Fibroblast of lung (primary cell): ENCODE measurements at places on chromosomes 16 and 17.

- no peak for DNase-seq
Measured at GRCh38 chr17:10420811-10421210, 939 bp downstream of the MYH8 start.

DNA sequence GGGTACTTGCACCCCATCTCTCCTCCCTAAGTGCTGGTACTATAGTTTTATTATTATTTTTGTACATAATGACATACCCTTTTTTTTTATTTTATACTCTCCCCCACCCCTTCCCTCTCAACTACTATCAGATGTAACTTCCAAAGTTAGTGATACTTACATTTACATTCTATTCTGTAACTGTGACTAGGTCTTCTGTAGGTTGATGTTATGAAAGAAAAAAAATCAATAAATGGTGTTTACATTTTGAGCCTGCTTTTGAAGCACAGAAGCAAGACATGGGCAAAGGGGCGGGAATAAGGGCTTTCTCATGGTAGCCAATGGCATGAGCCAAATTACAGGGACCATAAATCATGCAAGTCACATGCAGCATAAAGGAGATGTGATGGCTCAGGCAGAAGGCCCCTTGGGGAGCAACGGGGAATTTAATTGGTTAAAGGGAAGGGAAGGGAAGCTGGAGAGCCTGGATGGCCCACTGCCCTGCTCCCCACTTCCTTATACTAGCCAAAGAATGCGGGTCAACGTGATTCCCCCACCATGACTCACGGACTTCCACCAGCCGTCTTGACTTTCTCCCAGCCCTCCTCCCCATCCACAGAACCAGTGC lies 2.4 kb upstream of the ACSF2 start:
- peak; percentile 93 for DNase-seq

- DNase-seq = no peak
Measured at GRCh38 chr16:87554754-87555427, 47.4 kb upstream of the JPH3 start.

DNA sequence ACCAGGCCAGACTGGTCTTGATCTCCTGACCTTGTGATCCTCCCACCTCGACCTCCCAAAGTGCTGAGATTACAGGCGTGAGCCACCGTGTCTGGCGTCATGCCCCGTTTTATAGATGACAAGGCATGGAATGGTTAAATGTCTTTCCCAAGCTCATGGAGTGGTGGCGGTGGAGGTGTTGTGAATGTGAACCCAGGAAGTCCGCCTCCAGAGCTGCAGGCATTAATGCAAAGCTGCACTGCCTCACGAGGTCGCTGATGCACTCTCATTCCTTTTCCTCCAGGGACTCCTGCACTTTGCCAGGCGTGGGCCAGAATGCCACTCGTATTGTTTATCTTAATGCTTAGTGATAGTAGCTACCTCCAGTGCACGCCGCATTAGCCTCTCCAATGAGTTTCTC lies 149.6 kb downstream of the WWOX start:
- no peak for DNase-seq

DNA sequence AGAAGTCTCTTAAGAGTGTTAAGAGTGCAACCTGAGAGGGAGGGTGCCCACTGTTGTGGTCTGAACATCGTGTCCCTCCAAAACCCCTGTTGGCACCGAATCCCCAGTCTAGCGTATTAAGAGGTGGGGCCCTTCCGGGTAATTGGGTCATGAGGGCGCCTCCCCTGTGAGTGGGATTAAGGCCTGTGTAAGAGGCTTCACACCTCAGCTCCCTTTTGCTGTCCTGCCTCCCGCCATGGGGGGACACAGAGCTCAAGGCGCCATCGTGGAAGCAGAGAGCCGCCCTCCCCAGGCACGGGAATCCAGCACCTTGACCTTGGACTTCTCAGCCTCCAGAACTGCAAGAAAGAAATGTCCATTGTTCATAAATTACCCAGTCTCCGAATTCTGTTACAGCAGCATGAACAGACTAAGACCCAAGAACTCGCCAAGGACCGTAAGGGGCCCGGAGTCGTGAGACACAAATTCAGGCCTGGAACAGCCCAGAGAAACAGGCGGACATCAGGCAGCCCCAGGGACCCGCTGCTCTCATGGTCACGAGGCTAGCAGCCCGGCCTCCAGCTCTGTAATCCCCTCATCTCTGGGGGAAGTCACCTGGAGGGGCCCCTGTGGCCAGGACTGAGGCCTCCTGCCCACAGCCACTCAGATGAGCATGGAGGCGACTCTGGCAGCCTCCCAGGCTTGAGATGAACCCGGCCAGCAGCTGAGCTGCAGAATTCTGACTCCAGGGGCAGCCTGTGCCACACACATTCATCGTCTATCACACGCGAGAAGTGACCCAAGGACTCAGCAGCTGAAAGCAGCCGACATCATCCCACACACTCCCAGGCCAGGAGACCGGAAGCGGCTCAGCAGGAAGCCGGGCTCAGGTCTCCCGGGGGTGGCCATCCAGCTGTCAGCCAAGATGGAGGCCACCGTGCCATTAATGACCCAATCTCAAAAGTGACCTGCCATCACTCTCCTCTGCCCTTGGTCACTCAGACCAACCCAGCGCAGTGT lies 12.8 kb upstream of the CHMP6 start:
- no peak for DNase-seq

DNA sequence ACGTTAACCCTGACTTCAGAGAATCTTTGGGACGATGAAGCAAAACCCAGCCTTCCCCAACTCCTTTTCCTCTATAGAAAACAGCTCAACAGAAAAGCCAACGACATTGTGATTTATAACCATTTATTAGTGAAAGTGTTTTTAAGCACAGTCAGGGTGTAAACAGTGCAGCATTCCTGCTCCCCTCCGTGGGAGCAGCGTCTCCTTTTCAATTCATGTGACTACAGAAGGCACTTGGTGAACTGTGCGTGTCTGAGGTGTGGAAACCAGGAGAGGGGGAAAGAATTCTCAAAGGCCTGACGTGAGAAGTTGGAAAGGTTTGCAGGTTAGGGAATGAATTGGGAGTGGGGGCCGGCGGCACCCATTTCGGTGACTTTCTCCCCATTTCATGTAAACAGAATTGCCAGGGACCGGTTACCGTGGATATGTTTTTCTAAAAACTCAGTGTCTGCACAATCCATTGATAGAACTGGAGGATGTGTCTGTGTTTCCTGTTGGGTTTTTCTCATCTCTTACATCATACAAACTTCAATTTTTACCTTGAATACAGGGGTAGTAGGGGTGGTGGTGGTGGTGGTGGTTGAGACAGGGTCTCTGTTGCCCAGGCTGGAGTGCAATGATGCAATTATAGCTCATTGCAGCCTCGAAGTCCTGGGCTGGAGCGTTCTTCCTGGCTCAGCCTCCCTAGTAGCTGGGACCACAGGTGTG lies 53.1 kb downstream of the NDE1 start:
- DNase-seq = no peak

DNA sequence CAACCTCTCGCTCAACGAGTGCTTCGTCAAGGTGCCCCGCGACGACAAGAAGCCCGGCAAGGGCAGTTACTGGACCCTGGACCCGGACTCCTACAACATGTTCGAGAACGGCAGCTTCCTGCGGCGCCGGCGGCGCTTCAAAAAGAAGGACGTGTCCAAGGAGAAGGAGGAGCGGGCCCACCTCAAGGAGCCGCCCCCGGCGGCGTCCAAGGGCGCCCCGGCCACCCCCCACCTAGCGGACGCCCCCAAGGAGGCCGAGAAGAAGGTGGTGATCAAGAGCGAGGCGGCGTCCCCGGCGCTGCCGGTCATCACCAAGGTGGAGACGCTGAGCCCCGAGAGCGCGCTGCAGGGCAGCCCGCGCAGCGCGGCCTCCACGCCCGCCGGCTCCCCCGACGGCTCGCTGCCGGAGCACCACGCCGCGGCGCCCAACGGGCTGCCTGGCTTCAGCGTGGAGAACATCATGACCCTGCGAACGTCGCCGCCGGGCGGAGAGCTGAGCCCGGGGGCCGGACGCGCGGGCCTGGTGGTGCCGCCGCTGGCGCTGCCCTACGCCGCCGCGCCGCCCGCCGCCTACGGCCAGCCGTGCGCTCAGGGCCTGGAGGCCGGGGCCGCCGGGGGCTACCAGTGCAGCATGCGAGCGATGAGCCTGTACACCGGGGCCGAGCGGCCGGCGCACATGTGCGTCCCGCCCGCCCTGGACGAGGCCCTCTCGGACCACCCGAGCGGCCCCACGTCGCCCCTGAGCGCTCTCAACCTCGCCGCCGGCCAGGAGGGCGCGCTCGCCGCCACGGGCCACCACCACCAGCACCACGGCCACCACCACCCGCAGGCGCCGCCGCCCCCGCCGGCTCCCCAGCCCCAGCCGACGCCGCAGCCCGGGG lies 1.3 kb downstream of the FOXC2 start:
- peak; percentile 52 for DNase-seq

DNA sequence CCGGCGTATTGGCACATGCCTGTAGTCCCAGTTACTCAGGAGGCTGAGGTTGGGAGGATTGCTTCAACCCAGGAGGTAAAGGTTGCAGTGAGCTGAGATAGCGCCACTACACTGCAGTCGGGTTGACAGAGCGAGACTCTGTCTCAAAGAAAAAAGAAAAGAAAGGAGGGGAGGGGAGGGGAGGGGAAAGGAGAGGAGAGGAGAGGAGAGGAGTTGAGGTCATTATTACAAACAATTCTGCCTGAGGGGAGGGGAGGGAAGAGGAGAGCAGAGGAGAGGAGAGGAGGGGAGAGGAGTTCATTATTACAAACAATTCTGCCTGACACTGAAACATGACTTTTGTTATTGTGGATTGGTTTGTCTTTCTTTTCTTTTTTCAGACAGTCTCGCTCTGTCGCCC lies 19.8 kb upstream of the ABCA5 start:
- no peak for DNase-seq

GRCh38 chr16:87391324-87391949 lies 699 bp upstream of the MAP1LC3B start:
- peak; percentile 31 for DNase-seq

GRCh38 chr17:29010129-29010528 lies 4.3 kb upstream of the SEZ6 start:
- DNase-seq = no peak

DNA sequence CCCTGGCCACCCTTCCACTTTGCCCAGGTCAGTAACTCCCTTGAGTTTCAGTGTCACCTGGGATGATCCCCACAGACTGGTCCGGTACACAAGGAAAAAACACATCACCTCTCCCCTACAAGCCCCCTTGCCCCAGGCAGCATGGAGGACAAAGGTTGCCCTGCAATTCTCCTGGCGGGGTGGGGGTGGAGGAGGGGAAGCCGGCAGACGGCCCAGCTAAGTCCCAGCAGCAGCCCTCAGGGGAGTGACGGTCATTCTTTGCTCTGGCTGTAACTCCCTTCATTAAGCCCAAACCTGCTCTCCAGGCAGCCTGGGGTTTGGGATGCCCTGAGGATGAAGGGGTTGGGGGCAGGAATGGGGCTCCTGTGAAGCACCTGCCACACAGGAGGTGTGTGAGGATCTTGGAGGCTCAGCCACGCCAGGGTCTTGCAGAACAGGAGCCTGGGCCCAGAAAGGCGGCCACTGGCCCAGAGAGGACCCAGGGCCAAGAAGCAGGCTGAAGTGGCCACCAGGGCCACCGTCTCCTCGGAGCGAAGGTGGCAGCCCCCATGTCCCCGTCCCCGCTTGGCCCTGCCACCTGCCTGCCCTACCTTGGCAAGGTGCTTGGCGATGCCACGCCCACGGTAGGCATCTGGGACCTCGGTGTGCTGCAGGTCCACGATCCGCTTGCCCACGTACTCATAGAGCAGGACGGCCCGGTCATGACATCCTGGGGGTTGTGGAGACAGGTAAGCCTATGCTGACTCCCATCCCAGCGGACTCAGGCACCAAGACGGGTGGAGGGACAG lies 9.5 kb downstream of the NATD1 start:
- no peak for DNase-seq

DNA sequence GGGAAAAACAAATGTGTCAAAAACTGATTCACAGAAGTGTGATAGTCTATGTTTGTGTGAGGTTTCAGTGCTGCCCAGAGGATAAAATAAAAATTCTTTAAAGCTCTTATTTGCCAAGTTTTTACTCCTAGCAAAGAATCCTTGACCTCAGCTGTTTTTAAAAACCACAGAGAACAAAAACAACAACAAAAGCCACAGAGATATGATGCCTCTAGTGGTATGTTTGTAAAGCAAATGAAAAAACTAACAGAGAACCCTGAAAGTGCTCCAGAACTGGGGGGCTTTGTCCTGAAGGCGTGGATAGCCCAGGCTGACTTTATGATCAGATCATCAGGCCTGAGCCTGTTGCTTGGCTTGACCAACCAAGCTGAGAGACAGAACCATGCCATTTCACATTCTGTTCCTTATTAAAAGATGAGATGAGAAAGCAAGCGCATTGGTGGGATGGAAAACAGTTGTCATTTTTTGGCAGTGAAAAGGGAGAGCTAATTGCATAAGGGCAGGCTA lies 411.0 kb downstream of the CPPED1 start:
- DNase-seq = no peak

GRCh38 chr16:55701442-55702319 lies 45.9 kb downstream of the SLC6A2 start:
- DNase-seq = peak; percentile 34

GRCh38 chr16:52294660-52295059 lies 252.3 kb downstream of the TOX3 start:
- no peak for DNase-seq

DNA sequence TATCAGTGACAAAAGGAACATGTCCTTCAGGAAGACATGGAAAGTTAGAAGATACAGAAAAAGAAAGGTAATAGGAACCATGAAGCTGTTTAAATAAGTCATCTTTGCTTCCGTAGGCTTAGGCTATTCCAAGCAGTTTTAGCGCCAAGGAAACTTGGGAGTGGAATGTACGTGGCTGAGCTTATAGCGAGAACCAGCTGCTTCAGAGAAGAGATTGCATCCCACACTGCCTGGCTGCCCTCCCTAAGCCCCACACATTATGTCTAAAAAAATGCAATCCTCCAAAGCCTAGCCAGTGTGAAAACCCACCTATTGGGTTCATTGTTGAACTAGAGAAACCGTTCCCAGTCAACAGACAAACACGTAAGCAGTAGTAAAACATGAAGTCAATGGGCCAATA lies 149.9 kb downstream of the SLC39A11 start:
- DNase-seq = peak; percentile 35

DNA sequence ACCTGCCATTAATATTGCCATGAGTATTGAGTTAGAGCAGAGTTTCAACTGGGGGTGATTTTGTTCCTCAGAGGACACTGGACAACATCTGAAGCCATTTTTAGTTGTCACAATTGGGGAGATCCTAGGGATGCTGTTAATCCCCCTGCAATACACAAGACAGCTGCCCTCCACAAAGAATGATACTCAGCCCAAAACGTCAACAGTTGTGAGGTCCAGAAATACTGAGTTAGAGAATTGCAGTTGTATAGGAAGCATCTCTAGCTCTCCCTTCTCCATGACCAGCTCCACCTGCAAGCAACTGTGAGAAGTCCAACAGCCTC lies 614.0 kb upstream of the CDH5 start:
- DNase-seq = no peak

GRCh38 chr16:50839356-50839755 lies 97.5 kb downstream of the CYLD start:
- no peak for DNase-seq

GRCh38 chr16:3702082-3702481 lies 15.2 kb downstream of the TRAP1 start:
- no peak for DNase-seq

DNA sequence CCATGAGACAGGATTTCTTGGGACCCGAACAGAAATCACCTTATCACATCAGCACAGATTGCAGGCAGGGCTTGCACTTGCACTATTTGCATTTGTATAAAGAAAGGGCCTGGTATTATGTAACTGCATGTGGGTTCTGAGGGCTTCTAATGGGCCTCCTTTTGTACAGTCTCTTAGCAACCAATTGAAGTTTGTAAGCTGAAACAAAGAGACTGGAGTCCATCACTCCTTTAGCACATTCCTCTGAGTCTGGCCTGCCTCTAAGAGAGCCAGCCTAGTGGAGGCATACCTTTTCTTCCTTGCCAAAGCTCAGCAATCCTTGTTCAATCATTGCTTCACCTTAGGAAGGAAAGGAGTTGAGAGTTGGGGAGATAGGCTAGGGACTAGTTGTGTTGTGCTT lies 387.1 kb downstream of the XYLT1 start:
- no peak for DNase-seq
